ENCODE measurements at places on chromosomes 2 and 18.
A peak's percentile ranks its signal among the peaks of the same experiment; 100 is the strongest.

- no peak for DNase-seq
Measured at GRCh38 chr2:207801259-207801658, 31.6 kb upstream of the FZD5 start.

GRCh38 chr18:7657937-7658336, 90.8 kb downstream of the PTPRM start:
- DNase-seq = no peak

- no peak for DNase-seq
Measured at GRCh38 chr2:181305301-181306123, 151.7 kb upstream of the ITGA4 start.

- DNase-seq = no peak
Measured at GRCh38 chr18:13370995-13371625, 152.6 kb downstream of the LDLRAD4 start.

DNA sequence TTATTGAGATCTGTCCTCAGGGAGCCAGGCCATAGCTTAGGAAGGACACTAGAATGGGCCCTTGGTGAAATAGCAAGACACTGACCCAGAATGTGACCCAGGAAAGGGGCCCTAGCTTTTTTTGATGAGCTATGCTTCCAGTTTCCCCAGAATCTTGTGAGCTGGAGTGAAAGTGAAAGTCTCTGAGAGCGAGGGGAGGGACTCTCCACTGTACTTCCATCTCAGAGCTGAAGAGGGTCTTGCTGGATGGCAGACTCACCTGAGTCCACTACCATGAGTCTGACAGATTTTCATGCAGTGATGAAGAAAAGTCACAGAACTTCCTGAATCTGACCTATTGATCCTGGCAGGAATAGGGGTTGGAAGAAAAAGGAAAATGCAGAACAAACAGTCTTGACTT, 3.1 kb downstream of the ARHGAP25 start:
- no peak for DNase-seq

GRCh38 chr2:20236496-20236895, 11.6 kb upstream of the SDC1 start:
- no peak for DNase-seq

DNA sequence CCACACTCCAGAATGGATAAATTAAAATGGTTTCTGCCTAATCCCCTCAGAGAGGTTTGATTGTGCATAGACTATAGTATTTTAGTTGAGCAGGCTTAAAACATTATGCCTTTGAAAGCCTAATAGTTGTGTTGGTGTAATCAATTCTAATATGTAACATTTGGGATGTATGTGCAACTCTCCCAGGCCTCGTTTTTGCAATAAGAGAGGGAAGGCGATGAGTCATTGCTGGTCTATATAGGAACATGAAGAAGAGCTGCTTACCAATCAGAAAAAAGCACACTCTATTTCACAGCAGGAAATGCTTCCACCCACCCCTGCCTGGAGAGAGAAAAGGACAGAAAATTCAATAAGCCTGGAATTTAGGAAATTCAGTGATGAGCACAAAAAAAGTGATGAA, 1424.0 kb upstream of the PIK3C3 start:
- DNase-seq = no peak

- peak; percentile 73 for DNase-seq
Measured at GRCh38 chr2:241814643-241815476, 5.9 kb downstream of the NEU4 start.

DNA sequence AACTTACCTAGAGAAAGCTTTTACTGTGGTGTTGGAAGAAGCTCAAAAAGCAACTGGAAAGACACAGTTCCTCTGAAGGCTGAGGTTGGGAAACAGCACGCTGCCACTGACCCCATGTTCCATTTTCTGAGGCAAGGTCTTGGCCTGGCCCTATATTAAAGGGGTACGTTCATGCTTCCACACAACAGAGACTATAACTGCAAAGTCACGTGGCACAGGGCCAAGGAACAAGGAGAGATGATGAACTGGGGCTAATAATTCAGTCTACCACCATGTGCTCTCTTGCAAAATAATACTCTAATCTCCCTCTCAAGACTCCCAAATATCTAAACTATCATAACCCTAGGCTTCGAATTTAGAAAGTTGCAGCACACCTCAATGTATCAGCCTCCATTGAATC, 381.6 kb downstream of the DSEL start:
- DNase-seq = no peak

- DNase-seq = no peak
Measured at GRCh38 chr2:55153584-55154299, 78.4 kb downstream of the CLHC1 start.

- no peak for DNase-seq
Measured at GRCh38 chr2:113986762-113987290, 96.9 kb downstream of the ACTR3 start.

- DNase-seq = no peak
Measured at GRCh38 chr18:35241448-35241804, 592 bp downstream of the ZNF397 start.

GRCh38 chr2:112006076-112006410, 49.0 kb upstream of the TMEM87B start:
- DNase-seq = no peak

DNA sequence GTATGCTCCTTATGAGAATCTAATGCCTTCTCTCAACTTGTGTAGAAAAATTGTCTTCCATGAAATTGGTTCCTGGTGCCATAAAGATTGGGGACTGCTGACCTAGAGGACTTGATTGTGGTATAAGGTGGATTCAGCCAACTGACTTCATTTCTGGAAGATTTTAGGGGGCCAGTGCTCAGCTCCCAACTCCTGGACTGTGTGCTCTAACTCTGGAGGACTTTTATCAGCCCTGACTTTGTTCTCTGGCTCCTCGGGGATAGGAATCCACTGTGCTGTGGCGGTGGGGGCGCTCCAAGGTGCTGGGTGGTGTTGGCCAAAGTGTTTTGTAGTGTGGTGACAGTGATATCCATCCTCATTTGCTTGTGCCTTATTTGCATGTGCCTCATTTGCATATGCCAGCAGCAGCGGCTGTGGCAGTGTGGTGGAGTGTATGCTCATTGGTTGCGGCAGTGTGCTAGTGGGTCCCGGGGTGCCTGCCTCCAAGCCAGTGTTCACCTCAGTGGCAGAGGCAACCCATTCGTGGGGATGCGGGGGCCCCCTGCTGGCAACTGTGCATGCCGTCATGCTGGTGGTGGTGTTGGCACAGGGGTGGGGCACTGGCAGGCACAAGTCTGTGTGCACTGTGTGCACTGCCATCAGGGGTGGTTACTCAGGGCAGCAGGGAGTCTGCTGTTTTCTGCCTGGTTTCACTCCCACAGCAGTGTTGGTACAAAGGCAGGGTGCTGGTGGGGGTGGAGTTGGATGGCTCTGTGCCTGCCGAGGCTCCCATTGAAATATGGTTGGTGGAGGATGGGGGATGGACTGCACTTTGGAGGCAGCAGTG, 19.6 kb downstream of the EHBP1 start:
- no peak for DNase-seq

DNA sequence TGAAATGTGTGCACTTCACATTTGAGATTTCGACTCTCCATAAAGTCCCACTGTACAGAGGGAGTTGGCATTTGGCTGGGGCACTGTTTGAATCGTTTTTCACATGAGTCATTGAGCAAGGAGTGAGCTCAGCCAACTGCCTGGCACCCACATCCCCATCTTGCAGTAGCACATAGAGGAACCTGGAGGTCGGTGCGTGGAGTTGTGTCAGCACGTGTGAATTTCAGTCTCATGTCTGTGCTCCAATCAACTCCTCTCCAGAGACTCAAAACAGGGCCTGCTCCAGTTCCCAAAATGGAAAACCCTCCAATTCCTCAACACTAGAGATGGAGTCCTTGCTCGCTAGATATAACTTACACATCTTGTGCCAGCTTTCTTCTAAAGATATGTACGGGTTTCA, 126.8 kb upstream of the CAPN13 start:
- no peak for DNase-seq

DNA sequence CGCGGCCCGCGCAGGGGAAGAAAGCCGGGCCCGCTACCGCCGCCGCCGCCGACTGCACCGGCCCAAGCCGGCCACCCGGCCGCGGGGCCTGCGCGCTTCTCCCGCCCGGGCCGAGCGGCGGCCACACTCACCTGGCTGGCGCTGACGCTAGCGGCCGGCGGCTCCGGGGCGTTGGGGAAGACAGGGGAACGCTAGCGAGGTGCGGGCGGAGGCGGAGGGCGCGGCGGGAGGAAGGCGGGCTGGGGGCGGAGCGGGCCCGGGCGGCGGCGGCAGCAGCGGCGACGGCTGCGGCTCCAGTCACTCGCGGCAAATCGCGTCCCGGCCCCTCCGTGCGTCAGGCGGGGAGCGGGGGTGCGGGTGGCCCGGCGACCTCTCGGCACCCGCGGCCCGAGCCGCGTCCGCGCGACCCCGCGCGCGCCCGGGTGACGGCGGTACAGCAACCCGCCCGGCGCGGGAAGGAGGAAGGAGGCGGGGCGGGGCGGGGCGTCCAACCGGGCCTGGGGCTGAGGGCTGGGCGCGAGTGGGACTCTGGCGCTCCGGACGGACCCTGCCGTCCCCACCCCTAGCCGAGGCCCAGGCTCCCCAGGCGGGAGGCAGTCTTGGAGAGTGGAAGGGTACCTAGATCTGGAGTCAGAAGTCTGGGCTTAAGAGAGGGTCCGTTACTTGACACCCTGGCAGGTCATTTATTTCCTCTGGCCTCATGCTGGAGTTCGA, at the start of gene SESTD1:
SESTD1 (minus strand) TSS at position 465 of the 714 bp plus-strand sequence. CDS start 72,991 bp downstream, outside the sequence.
- peak; percentile 75 for DNase-seq

DNA sequence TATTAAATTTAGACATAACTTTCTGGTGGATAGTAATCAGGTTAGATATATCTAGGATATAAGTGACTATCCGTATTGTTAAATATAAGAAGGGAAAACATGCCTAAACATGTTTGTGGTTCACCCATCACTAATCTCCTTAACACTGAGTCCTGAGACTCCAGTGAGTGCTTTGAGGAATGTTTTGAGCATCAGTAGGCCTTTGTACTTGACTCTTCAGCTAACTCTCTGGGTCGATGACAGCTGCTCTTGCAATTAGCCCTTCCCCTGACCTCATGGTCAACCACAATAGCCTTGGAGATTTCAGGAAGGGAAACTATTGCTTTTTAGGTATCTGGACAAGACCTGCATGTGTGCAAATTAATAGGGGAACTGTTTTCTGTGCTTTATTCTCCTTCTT, 716.8 kb downstream of the EPHA4 start:
- no peak for DNase-seq

- no peak for DNase-seq
Measured at GRCh38 chr2:60045456-60045855, 508.0 kb downstream of the BCL11A start.

- DNase-seq = no peak
Measured at GRCh38 chr2:212097001-212097400, 441.6 kb downstream of the ERBB4 start.

DNA sequence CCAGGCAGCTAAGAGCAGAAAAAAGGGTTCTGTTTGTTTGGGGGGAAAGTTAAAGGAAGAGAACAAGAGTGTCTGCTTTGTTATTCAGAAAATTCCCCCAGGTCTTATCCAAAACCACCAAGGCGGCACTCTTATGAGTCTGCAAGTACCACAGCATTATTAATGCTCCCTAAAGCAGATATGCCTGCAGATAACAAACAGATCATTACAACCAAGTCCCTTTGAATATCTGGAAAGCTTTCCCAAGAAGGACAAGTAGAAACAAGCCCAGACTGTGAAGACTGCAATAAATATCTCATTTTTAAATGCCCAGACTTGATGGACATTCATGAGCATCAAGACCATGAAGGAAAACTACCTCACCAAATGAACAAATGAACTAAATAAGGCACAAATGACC, 278.6 kb upstream of the TMEFF2 start:
- no peak for DNase-seq

DNA sequence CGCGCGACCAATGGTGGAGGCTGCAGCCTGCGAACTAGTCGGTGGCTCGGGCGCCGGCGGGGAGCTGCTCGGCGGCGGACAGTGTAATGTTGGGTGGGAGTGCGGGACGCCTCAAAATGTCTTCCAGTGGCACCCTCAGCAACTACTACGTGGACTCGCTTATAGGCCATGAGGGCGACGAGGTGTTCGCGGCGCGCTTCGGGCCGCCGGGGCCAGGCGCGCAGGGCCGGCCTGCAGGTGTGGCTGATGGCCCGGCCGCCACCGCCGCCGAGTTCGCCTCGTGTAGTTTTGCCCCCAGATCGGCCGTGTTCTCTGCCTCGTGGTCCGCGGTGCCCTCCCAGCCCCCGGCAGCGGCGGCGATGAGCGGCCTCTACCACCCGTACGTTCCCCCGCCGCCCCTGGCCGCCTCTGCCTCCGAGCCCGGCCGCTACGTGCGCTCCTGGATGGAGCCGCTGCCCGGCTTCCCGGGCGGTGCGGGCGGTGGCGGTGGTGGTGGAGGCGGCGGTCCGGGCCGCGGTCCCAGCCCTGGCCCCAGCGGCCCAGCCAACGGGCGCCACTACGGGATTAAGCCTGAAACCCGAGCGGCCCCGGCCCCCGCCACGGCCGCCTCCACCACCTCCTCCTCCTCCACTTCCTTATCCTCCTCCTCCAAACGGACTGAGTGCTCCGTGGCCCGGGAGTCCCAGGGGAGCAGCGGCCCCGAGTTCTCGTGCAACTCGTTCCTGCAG, at the start of gene HOXD9:
HOXD9 (plus strand) TSS at position 37 of the 728 bp plus-strand sequence; CDS start at position 87, 50 bp downstream.
- no peak for DNase-seq

- DNase-seq = peak; percentile 60
Measured at GRCh38 chr2:23824777-23825212, 102.1 kb downstream of the ATAD2B start.

GRCh38 chr18:23311351-23312121, 141.6 kb upstream of the RIOK3 start:
- DNase-seq = peak; percentile 62

DNA sequence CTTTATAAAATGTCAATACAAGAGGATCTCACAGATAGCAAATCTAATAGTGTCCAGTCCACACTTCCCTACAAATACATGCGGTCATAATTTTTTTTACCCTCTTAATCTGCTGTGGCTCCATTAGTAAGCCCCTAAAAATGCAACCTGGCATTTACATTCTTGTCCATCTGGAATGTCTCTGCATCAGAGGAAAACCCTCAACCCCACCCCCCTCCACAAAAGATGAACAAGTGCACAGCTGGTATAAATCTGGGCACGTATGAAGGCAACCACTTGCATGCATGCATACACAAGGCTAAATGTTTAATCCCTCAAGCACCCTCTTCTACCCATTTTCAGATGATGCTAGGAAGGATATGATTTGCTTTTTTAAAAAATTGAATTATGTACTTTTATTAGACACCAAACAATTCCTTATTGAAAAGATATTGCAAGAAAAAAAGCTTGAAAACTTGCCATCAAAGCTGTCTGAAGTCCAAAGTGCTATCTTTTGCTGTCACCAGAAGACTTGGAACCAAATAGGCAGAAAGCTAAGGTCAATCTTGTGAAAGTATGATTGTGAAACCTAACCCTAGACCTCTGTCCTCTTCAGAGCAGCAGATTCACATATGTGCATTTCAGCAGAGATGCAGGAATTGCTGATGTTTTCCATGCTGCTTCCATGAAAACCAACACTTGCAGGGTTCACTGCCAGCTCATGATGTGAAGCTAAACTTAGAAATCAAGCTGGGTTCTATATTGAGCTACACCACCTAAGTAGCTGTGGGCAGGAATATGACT, 39.0 kb downstream of the IRS1 start:
- DNase-seq = no peak

Data from left lung (tissue), 14 donors.